T follicular helper cell (primary cell): ENCODE measurements at places on chromosomes 3 and 15.

DNA sequence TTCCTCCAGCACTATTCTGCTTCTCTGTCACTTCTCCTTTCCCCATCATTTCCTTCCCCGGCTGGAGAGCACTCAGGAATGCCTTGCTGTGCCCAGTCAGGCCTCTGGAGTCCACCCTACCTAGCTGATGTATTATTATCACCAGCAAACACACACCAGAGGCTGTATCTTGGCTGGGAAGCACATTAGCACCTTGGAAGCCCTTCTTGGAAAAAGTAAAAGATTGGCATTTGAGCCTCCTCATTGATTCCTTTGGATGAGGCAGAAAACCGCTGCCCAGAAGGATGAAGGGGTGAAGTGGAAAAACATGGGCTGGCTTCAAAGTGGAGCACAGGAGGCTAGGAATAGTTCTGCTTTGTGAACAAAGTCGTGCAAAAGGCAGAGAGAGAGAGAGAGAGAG lies 244.3 kb downstream of the RPLP1 start:
- no peak for DNase-seq

- no peak for DNase-seq
Observed at GRCh38 chr3:40019376-40019775, 210.0 kb downstream of the MYRIP start.

DNA sequence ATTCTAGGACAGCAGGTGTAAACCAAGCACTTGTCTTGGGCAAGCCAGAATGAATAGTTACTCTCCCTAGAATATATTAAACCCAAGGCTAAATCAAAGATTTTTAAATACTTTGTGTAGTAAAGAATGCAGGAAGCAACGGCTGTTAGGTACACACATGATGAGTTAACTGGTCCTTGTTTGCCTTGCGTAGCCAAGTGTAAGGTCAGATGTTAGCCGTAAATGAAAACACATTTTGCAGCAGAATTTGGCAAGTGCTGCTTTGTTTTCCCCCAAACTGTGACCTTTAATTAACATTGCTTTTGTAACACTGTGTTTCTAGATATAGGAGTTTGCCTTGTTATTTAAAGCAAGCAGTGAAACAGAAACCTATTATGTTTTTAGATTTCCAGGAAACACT lies 368.7 kb downstream of the IL5RA start:
- no peak for DNase-seq

DNA sequence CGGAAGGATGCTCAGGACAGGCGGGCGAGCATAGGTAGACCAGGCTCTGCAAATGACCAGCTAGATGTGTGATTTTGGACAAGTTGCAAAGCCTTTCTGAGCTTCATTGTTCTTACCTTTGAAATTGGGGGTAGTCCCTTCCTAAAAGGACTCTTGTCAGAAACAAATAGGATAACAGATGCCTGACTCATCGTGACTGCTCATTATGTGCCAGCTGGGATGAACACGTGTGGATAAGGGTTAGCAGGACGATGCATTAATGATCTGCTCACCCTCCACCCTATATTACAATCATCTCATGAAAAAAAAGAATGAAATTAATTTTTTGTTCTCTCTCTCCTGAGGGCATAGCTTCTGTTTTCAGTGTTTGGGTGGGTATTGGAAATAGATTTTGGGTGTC lies 223.4 kb downstream of the NR2F2 start:
- DNase-seq, result no peak

- DNase-seq, result no peak
Observed at GRCh38 chr3:5489536-5489935, 302.0 kb downstream of the EDEM1 start.

- no peak for DNase-seq
Observed at GRCh38 chr3:184460276-184460675, 80.4 kb downstream of the CHRD start.

- DNase-seq, result no peak
Observed at GRCh38 chr15:85607141-85607806, 187.5 kb downstream of the KLHL25 start.

DNA sequence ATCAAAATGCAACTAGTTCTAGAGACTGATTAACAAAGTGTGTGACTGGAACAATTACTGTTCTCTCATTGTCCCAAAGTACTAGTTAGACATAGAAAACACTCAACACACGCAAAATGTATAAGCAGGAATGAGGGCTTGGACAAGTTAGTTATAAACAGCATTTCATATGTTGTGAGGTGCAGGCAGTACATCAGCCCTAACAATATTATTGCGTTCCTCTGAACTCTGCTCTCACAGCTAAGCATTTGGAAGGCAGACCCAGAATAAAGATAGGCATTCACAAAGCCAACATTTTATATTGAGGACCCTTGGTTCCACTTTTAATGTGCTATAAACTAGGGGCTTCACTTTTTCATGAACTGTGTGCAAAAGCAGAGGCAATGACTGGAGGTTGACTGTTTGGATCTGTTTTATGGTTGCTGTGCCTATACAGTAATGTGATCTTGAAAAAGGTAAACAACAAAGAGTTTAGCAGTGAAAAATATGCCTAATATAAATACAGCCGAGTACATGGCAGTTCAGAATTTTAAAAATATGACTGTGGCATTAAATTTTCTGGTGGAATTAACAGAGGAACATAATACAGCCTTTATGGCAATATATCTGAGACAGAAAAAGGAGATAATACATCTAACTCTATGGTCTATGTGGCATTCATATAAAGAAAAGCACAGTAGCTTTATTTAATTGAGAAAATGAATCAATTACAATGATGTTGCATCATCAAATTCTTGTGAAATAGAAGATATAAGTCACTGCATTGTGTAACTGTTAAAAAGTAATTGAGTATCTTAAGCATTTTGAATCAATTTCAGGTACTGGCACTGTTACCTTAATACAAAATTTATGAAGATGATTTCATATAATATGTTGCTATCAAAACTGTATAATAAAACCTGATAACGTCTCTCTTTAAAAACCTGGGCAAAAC lies 80.0 kb upstream of the SKOR1 start:
- DNase-seq, result no peak

DNA sequence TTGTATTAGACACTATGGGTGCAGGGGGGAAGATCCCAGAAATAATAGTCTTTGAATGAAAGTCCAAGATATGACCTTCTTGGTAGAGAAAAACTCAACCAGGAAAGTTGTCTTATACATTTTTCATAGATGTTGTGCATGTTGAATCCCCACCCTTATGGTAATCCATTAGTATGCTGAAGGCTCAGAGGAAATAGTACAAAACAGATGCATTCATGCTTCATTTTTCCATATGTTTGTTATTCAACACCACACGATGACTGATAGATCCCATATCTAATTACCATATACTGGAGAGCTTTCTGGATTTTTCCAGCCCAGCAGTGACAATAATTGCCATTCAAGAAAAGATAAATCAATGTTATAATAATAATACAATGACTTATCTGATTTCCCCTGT lies 487.4 kb downstream of the FGF12 start:
- no peak for DNase-seq

- no peak for DNase-seq
Observed at GRCh38 chr3:124282751-124283651, 291.1 kb upstream of the ROPN1 start.

DNA sequence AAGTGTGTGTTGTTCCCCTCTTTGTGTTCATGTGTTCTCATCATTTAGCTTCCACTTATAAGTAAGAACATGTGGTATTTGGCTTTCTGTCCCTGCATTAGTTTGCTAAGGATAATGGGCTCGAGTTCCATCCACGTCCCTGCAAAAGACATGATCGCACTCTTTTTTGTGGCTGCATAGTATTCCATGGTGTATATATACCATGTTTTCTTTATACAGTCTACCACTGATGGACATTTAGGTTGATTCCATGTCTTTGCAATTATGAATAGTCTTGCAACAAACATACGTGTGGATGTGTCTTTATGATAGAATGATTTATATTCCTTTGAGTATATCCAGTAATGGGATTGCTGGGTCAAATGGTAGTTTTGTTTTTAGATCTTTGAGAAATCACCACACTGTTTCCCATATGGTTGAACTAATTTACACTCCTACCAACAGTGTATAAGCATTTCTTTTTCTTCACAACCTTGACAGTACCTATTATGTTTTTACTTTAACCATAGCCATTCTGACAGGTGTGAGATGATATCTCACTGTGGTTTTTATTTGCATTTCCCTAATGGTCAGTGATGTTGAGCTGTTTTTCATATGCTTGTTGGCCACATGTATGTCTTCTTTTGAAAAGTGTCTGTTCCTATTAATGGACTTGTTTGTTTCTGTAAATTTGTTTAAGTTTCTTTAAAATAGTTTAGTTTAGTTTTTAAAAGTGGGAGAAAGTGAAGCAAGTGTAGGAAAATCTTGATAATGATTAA lies 21.9 kb upstream of the SLC30A4 start:
- no peak for DNase-seq
